Thoracic aorta (tissue), 2 donors: ENCODE measurements at places on chromosomes 12 and 14. TPM values are rescaled to one million over a fixed set of nuclear protein-coding genes. Genes with fewer than 3 reads are reported as not detected.

- DNase-seq, result no peak
These were observed 162.7 kb downstream of the BMP4 start for GRCh38 chr14:53793790-53794505.

DNA sequence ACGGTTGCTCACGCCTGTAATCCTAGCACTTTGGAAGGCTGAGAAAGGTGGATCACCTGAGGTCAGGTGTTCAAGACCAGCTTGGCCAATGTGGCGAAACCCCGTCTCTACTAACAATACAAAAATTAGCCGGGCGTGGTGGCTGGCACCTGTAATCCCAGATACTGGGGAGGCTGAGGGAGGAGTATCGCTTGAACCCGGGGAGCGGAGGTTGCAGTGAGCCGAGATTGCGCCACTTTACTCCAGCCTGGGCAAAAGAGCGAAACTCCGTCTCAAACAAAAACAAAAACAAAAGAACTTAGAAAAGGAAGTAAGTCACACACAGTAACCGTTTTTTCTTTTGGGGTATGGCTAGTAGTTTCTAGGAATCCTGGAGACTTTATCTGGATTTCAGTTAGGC is 1.7 kb upstream of the PALS1 start:
- no peak for DNase-seq

PTPRO gene
- total RNA-seq, result 11.9 TPM

- no peak for DNase-seq
These were observed 23.6 kb upstream of the RDH16 start for GRCh38 chr12:56980941-56981530.

- DNase-seq, result no peak
These were observed 87.0 kb upstream of the EEA1 start for GRCh38 chr12:93015871-93016751.

CACNA1C gene
- 70.0 TPM for total RNA-seq

DNA sequence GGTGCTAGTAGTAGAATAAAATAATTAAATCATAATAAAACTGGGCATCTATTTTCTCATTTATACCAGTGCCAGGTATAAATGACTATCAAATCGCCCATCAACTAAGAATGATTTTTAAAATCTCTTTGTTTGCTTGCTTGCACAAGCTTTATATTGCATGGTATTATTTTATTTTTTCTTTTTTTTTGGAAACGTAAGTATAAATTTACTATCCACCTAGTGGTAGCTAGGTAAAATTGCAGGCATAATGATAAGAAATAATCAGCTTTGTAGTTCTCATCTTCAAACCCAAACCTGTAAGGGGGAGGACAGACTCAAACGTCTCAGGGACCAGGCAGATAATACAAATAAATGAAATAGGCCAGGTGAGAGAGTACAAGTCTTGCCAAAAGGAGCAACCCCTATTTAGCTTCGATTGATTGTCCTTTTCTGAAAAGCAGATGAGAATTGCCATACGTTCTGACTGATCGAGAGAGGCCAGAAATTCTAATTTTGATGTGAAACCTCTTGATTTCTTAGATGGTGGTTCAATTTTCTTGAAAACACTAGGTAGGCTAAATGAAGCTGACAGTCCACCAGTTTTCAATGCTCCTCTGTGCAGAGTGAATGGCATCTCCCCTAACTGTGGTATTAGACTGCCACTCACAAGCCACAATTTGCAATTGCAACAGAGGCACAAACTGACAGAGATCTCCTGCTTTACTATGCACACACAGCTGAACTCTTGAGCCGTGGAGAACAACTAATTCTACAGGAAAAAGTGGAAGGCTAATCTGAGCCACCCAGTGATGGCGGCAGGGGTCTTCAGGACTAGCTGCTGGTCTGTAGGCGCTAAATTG is 189.3 kb downstream of the DACT1 start:
- no peak for DNase-seq

DYRK4 gene
- 38.2 TPM for total RNA-seq

- no peak for DNase-seq
These were observed at the start of gene IGFBP6 for GRCh38 chr12:53097564-53098353. IGFBP6 (plus strand) TSS chr12:53097667; CDS start chr12:53097718, 51 bp downstream.

DNA sequence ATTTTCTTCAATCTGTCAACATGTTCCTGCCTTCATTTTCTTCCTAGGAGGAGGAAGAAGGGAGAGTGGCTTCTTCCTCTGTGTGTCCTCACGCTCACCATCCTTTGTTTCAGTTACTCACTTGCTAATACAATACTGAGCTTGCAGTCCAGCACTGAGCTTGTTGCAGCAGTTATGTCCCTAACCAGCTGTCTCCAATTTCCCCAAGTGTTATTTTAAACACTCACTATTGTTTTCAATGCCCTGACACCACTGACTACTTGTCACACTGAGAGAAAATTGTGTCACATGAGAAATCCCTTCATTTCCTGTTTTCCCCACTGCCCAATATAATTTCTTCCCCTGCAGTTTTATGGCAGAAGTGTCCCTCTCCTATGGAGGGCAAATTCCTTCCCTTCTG is 53.4 kb downstream of the HSD17B6 start:
- DNase-seq, result no peak

GRCh38 chr14:64910847-64911495 is 3.3 kb upstream of the CHURC1 start:
- DNase-seq, result no peak

- no peak for DNase-seq
These were observed 23.5 kb downstream of the FGF23 start for GRCh38 chr12:4356041-4356327.

DNA sequence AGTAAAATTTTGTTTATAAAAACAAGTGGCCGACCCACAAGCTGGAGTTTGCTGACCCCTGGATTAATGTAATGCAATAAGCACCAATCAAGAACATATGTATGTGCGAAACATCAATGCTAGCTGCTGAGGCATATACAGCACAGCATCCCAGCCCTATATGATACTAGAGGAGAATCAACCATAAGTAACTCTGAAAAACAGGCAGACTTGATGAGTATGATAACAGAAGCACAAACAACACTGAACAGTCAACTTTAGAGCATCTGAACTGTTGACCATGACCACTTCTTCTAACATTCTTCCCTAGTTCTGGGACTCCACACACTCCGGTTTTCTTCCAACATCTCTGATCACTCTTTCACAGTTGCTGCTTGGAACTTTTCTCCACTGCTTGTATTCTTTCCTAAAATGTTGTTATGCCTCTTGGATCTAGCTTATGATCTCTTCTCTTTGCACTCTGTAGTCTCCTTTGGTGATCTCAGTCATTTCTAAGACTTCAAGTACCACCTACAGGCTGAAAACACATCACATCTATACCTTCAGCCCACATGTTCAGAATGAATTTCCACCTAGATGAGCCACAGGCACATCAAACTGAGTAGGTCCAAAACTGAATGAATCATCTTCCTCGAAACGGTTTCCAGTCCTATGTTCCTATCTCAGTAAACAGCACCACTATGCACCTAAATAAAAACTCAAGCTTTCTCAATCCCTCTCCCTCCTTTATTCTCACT is 57.2 kb downstream of the STXBP6 start:
- DNase-seq, result no peak

- no peak for DNase-seq
These were observed 35.1 kb downstream of the ARL1 start for GRCh38 chr12:101372431-101372830.

- no peak for DNase-seq
These were observed 63.4 kb downstream of the DACT1 start for GRCh38 chr14:58701156-58701555.

- no peak for DNase-seq
These were observed 80.8 kb upstream of the TTC7B start for GRCh38 chr14:90897022-90897421.

GRCh38 chr12:42589465-42590329 is at the start of gene PRICKLE1:
PRICKLE1 (minus strand) TSS chr12:42589746; CDS start chr12:42472516, 117,230 bp downstream.
- no peak for DNase-seq

GZMB gene
- total RNA-seq, result 0.78 TPM

DNA sequence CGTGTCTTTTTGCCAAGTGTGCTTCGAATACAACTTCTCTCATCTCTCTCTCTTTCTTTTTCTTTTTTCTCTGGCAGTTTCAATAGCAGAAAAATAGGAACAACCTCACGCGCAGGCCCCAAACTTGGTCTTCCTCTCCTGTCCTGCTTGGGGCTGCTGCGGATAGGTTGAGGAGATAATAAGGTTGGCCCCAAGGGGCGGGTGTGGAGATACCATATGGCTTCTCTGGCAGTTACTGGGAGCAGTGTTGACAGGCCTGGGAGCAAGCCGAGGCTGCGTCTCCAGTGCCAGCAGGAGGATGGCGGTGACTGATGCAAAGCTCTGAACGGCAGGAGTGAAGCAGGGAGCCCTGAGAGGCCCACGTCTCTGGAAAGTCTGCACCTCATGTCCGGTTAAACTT is 89.5 kb upstream of the MANSC4 start:
- DNase-seq, result no peak

GRCh38 chr12:120959111-120959878 is 19.0 kb upstream of the HNF1A start:
- no peak for DNase-seq

KRT86 gene
- total RNA-seq, result not detected

DNA sequence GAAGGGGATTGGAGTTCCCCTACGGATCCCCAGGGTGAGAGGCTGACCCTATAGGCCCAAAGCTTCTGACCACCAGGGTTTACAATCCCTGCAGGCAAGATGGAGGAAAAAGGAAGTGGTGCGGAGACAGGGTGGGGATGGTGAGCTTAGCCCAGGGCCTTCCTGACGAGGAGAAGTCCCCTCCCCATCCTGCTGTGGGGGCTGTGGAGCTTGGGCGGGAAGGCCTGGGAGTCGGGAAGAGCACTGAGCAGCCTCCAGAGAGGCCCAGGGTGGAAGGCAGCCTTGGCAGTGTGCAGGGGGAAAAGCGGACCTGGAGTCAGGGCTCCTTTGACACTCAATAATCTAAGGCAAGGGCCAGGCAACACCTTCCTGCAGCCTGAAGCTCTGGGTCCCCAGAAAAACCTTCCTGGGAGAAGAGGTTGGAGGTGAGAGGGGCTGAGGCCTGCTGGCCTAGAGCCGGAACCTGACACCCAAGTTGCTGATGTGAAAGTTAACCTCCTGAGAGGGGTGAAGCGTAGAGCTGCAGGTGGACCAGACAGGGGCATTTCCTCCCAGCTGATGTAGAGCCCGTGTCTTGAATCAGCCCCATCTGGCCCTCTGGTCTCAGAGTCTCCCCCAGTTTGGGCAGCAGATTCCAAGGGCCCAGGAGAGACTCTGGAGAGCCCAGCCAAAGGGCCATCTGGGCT is 6.0 kb downstream of the HDAC7 start:
- DNase-seq, result no peak

GRCh38 chr14:55255979-55256378 is 15.2 kb upstream of the FBXO34 start:
- DNase-seq, result no peak

DNA sequence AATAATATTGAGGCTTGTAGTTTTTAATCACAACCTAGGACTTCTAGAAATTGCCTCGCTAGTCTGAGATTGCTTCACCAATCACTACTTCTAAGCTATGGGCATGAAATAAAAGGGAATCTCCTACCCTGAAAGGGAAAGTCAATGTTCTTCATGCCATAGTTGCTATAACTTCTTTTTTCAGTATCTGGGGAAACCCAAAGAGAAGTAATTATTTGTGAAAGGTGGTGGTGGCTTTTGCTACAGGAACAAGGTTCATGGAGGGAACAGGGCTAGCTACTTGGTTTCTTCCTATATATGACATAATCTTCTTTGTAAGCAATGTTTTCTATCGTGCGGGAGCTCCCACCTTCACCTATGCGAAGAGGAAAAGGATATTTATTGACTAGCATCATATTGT is 61.6 kb upstream of the DNM1L start:
- DNase-seq, result no peak

DNA sequence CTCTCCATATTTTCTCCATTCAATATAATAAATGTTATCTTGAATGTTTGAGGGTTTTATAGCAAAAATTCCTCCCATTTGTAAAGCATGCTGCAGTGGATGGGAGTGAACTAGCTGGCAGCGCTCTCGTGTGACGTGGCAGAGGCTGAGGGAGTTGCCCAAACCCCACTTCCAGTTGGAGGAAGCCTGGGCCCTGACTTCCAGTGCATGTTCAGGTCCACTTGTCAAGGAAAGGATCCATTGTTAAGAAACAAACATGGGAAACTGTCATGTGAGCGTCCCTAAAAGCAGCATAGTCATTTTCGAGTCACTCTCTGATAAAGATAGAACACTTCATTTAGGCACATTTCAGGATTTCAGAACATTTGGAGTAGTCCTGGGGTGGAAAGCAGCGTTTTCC is 116.6 kb downstream of the SLC25A47 start:
- DNase-seq, result no peak

DNA sequence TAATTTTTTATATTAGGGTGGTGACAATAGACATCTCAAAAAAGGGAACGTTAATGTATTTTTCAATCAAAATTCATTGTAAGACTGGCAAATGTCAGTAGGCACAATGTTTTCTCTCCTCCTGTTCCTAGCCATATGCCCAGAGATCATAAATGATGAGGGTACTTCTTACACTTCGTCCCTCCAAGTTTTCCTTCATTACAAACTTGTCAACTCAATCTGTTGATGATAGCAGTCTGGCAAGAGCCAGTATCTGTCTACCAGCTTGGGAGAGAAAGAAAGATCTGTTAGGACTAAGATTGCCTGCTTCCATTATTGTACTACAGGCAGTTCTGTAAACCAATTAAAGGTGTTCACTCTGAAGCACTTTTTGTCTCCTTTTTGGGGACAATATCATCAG is 130.9 kb upstream of the DAAM1 start:
- no peak for DNase-seq

FOS gene
- total RNA-seq, result 3,038 TPM

ABCD2 gene
- 0.71 TPM for total RNA-seq

ADSS1 gene
- 30.8 TPM for total RNA-seq

NTN4 gene
- 79.2 TPM for total RNA-seq

GRCh38 chr12:114342656-114343055 is 63.3 kb downstream of the TBX5 start:
- no peak for DNase-seq

DNA sequence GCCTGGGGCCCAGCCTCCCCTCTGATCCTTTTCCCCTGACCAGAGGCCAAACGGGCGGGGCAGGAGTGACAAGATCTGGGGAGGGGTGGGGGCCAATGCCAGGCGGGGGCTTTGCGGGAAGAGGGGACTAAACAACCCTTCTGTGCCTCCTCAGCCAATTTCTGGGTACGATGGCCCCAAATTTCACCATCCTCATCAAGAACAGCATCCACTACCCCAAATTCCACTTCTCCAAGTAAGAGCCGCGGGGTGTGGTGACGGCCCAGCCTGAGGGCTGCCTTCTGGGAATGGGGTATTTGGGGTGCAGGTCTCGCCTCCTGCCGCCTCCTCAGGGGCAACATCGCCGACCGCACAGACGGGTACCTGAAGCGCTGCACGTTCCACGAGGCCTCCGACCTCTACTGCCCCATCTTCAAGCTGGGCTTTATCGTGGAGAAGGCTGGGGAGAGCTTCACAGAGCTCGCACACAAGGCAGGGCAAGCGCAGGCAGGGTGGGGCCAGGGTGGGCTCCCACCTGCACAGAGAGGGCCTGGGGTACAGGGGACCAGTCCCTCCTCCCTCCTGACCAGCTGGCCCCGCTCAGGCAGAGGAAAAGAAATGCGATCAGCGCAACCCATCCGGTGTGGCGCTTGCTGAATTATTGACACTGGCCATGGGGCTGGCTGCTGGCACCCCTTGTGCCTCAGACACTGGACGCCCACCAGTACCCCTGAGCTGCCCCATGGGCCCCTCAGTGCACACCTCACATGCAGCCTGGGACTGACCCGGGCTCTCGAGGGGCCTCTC is 1.7 kb downstream of the P2RX2 start:
- DNase-seq, result no peak

- no peak for DNase-seq
These were observed 2.0 kb downstream of the PAX9 start for GRCh38 chr14:36663404-36664321.

CLEC14A gene
- total RNA-seq, result 31.4 TPM

GRCh38 chr14:62162998-62163589 is 400.9 kb downstream of the SNAPC1 start:
- no peak for DNase-seq
